H1 (cell line): ENCODE measurements at places on chromosomes 16 and 17.
A peak's percentile ranks its signal among the peaks of the same experiment; 100 is the strongest.

DNA sequence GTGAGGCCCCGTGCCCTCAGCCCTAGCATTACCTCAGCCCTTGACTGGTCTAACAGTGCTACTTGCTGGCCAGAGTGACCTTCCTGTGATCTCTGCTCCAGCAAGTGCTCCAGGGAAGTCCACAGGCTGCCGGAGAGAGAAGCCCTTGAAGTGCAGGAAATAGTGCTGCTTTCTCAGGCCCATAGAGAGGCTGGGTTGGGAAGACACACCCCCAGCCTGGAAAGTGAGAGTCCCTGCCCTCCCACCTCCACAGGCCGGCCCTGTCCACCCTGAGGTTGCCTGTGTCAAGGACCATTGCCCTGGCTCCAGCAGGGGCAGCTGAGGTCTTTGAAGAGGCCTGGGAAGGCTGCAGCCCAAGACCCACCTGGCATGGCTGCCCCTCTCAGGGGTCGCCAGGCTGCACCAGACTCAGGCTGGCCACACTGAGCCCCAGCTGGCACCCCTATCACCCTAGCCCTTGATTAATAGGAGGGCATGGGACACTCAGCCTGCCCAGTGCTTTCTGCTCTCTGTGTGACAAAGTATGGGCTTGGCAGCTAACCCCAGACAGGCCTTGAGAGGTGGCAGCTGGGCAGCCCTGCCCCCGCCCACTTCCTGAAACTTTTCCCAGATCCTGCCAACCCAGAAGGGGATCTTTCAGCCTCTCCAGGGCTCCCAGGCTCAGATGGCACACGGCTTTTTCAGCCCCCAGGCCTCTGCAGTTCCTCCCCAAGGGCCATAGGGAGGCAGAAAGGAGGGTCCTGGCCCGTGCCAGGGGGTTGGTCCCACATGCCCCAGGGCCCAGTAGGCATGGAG, 21.7 kb downstream of the ATP6V0D1 start:
- DNase-seq = no peak

DNA sequence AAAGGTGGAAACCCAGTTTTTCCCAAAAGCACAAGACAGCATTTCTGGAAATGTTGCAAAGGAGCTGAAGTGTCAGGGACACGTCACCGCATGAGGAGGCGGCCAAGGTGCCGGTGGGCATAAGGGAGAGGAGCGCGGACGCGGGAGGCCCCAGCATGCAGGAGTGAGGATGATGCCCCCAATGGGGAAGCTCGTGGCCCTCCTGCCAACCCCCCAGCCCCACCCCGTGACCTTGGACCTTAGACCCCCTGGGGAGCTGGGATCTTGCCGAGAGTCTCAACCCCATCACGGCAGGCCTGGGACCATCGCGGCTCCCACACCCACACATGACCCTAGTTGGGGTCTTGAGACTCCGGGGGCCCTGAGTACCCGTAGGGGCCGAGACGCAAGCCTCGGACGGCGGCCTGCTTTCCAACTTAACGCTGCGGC, 119.4 kb upstream of the METRNL start:
- no peak for DNase-seq

GRCh38 chr16:67470359-67470758, 10.6 kb downstream of the ATP6V0D1 start:
- DNase-seq = no peak

DNA sequence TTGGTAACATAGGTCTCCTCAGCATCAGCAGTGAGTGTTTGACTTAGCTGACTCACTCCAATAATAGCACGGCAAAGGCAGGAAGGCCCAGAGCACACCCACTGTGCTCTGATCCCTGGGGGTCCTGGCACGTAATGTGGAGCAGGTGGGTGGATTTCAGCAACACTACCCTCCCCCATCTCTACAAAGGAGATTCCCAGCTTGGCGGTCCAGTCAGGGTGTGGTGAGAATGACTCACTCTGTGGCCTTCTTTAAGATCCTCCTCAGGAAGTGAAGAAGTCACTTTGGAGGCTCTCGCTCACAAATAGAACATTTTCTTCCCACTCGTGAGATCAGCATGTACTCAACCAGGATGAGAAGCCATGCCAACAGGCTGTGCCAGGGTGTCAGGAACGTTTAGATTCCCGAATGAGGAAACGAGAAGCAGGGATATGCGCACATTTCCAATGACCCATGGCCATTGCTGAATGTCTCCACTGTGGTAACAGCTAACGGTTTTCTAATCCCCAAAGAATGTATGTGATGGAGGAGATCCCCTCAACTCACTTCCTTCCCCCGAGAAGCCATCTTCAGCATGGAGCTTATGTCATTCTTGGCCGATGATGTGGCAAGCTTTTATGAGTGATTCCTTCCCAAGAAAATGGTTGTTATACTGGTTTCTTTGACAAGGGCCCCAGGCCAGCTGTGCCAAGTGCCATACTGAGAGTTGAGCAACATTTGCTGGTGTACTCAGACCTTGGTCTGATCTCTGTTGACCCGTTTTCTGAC, 365.2 kb downstream of the C16orf95 start:
- DNase-seq = no peak

- no peak for DNase-seq
Observed at GRCh38 chr16:11099672-11100205, 155.4 kb downstream of the CLEC16A start.

DNA sequence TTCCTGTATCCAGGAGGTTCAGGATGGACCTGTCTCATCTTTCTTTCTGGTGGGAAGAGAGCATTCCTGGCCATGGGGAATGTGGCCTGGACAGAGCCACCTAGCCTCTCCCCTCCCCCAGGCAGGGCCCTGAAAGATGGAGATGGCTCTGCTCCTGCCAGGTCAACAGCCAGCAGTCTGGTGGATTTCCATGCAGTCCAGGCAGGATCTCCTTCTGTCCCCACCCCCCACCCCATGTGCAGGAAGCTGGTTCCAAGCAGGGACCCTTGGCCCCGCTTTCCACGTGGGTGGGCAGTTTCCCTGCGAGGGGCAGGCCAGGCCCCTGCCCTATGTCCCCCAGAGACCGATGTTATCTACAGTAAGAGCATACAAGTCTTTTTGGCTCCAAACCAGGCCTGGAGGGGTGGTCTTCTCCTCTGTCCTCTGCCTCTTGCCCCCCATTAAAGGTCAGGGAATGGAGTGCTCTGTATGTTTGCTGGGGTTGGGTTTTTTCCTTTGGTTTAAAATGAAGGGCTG, 240.5 kb downstream of the SEC14L1 start:
- no peak for DNase-seq

DNA sequence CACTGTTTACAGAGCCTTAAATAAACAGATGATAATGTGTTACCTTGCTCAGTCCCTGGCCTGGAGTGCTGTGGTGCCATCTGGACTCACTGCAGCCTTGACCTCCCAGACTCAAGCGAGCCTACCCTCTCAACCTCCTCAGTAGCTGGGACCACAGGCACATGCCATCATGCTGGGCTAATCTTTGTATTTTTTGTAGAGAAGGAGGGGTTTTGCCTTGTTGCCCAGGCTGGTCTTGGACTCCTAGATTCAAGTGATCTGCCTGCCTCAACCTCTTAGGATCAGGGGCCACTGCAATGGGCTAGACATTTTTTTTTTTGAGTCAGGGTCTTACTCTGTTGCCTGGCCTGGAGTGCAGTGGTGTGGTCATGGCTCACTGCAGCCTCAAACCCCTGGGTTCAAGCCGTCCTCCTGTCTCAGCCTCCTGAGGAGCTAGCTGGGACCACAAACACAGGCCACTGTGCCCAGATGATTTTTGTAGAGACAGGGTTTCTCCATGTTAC, 5.0 kb upstream of the NAGLU start:
- no peak for DNase-seq

DNA sequence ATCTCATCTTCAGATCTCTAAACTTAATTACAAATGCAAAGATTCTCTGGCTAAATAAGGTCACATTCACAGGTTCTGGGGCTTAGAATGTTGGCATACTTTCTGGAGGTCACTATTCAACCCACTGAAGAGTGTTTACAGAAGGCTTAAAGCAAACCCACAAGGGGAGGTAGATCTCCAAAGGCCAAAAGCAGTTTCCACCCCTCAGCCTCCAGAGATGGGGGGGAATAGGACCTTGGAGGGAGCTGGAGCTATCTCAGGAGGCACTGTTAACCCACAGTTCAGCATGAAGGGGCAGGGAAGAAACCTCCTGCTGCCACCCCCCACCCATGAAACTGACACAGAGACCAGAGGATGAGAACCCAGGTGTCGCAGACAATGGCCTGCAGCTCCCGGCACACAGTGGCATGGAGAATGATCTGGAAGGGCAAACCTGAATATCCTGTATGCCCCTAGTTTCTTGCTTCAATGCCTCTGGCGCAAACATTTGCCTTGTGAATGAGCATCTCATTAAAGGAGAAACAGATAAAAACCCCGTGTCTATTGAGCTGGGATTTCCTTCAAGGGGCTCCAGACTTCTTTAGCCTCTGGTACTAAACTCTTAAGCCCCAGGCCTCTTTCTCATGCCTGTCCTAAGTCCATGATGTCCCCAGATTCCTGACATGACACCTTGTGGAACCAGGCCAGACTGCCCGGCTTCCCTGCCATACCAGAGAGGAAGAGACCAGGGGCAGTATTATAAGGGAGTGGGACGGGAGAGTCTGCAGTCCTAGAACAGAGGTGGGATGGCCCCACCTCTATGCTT, 103.1 kb upstream of the CDH5 start:
- DNase-seq = no peak

DNA sequence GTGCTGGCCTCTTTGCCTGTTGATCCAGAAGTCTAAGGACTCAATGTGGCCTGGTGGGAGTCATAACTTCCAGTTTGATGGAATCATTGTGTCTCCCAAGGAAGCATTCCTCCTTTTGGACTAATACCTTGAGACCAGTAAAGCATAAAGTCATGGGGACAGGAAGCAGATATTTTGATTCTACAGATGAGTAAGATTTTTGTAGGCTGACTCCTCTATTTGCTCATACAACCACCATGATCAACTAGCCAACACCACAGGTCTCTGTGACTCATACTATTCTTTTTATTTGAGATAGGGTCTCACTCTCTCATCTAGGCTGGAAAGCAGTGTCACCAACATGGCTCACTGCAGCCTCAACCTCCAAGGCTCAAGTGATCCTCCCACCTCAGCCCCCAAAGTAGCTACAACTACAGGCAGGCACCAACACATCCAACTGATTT, 6.2 kb downstream of the MT2A start:
- no peak for DNase-seq

DNA sequence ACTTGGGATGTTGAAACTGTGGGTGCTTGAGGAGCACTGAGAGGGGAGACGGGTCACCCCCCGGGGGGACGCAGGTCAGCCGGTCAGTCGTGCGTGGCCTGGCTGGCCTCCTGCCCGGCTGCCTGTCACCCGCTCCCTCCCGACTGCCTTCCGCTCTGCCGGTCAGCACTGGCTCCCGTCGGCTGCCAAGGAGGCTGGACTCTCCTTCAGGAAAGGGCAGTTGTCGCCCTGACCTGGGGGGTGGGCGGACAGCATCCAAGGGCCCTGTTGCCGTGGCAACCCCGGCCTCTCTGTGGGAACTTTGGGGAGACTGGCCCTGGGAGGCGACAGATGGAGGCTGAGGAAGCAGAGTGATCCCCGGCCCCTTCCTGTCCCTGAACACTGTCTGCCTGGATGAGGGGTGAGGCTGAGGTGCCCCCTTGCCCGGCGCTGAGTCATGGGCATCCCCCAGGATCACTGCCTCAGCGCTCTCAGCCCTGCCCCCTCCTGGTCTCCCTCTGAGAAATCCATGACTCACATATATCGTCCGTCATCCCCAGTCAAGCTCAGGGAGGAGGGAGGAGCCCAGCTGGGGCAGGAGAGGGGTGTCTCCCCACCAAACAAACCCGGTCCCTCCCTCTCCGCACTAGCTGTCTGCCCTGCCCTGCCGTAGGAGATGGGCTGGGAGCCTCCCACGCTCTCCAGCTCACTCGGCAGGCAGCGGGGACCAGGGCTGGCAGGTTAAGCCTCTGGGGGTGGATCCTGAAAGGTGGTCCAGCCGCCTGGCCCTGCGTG, at the start of gene ADGRG1:
Gene ADGRG1 (plus strand): TSS at position 623 of the 774 bp plus-strand sequence. CDS start 21,658 bp downstream, outside the sequence.
- DNase-seq = peak; percentile 65

DNA sequence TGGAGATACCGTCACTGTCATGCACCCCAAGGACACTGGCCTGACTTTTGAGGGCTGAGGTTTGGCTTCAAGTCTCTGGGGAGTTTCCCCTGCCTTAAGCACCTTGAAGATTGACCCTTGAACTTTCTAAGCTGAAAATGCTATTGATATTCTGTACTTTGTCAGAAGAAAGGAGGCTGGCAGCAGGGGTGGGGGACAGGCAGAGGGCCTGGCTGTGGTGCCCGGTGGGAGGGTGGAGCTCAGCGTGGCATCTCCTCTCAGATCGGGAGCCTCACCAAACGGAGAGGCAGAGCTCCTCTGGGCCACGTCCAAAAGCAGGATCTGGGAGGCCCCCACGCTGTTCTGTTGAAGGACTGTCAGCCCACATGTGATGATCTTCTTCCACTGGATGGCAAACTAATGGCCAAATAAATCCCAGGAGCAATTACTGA, 305.2 kb upstream of the IRX3 start:
- DNase-seq = peak; percentile 27

GRCh38 chr17:73323409-73324159, 11.8 kb upstream of the CDC42EP4 start:
- no peak for DNase-seq

- DNase-seq = no peak
Observed at GRCh38 chr17:81580481-81580880, 28.3 kb upstream of the FAAP100 start.

DNA sequence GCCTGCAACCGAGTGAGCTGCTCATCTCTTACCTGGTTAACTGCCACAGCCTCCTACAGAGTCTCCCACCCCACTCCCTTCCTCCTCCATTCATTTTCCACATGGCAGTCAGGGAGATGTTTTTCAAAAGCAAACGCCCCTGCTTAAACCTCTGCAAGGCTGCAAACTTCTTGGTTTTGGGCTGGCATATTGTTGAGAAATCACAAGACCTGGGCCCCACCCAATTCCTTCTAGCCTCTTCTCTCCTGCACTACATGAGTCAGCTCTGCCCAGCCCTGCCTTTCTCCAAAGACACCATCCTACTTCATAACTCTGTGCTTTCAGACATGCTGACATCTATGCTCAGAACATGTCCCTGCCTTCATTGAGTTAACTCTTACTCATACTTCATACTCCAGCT, 136.1 kb downstream of the SPACA3 start:
- no peak for DNase-seq

- no peak for DNase-seq
Observed at GRCh38 chr16:16996827-16997226, 473.9 kb downstream of the XYLT1 start.

DNA sequence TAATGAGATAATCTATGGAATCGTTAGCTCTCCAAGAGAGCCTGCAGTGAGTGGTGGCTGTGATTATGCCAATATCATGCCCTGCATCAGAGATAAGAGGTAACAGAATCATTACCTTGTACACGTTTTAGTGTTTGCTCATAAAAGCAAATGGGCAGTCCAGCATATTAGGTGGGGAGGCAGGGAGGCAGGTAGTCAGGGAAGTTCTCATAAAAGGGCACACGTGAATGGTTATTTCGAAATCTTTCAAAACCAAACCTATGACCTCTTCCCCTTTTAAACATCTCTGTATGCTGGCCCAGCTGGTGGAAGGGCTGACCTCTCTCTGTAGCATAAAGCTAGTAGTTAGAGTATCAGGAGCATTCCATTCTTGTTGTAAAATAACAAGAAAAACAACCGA, 51.7 kb downstream of the VAT1L start:
- DNase-seq = no peak

DNA sequence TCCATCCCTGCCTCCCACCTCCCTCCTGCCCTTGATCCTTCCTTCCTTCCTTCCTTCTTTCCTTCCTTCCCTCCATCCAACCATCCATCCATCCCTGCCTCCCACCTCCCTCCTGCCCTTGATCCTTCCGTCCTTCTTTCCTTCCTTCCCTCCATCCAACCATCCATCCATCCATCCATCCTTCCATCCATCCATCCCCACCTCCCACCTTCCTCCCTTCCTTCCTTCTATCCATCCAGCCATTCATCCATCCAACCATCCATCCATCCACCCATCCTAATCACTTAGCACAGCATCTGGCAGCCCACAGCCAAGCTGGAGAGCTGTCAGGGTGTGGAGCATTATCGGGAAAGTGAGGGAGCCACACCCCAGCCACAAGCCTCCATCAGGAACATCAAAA, 54.5 kb downstream of the TK2 start:
- DNase-seq = no peak
